ENCODE measurements at places on chromosomes 4 and X.

GRCh38 chr4:7092026-7092425 is 24.2 kb upstream of the GRPEL1 start:
- no peak overlapping the region for H3K27ac ChIP-seq
- no peak overlapping the region for H3K4me3 ChIP-seq
- H3K27me3 ChIP-seq: peaks cover 72% of the 10 kb centered on the region
- no peaks in the 10 kb centered on the region for H3K4me1 ChIP-seq
- H3K36me3 ChIP-seq: no peaks in the 10 kb centered on the region

DNA sequence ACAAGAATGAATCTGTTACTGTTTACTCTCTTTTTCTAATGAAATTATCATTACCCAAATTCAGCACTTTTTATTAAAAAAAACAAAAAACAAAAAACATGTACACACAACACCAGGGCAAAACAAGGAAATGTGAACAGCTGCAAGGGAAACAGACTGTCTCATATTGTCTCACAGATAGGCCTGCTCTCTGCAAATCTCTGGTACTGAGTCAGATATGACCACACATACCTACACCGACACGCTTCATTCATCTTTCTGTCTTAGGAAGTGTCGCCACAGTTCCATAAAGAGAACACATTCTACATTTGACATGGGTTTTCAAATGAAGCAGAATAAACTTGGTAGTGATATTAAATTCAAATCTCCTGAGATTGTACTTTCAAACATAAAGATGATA is 92.2 kb upstream of the GPR34 start:
- H3K4me1 ChIP-seq: no peaks in the 10 kb centered on the region
- H3K4me3 ChIP-seq: no peak overlapping the region
- H3K36me3 ChIP-seq: peaks cover 3% of the 10 kb centered on the region
- no peak for DNase-seq
- no peaks in the 10 kb centered on the region for H3K27me3 ChIP-seq
- H3K27ac ChIP-seq: peak overlapping the region; percentile 19

DNA sequence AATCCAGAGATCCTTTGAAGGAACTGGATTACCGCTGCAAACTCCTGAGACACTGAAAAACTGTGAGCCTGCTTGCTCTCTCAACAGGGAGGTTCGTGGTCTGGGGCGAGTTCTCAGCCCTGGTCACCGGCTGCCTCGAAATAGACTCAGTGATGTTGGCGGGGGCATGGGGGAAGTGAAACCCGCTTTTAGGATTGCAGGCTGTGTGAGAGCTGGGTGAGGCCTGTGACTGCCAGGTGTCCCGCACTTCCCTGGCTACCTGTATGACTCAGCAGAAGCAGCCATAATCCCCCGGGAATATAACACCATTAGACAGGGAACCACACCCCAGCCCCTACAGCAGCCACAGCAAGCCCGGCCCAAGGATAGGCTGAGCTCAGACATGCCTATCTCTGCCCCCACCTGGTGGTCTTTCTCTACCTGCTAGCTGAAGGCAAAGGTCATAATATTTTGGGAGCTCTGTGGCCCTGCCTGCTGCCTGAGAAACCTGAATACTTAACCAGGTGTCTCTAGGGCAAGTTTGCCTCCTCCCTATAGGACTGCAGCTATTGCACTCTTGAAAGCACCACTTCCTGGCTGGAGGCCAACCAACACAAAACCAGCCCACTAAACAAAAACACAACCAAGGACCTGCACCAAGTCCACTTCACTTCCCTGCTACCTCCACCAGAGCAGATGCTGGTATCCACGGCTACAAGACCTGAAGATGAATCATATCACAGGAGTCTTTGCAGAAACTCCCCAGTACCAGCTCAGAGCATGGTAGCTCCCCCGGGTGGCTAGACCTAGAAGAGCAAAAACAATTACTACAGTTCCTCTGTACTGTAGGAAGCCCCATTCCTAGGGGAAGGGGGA is 202.0 kb downstream of the RRAGB start:
- no peak for DNase-seq
- no peaks in the 10 kb centered on the region for H3K27me3 ChIP-seq
- H3K27ac ChIP-seq: no peak overlapping the region
- no peaks in the 10 kb centered on the region for H3K36me3 ChIP-seq
- H3K4me3 ChIP-seq: no peak overlapping the region
- H3K4me1 ChIP-seq: no peaks in the 10 kb centered on the region

GRCh38 chr4:172785613-172786012 is 383.0 kb upstream of the GALNT7 start:
- no peak overlapping the region for H3K27ac ChIP-seq
- H3K36me3 ChIP-seq: no peaks in the 10 kb centered on the region
- H3K27me3 ChIP-seq: no peaks in the 10 kb centered on the region
- DNase-seq: no peak
- no peak overlapping the region for H3K4me3 ChIP-seq
- H3K4me1 ChIP-seq: no peaks in the 10 kb centered on the region

GRCh38 chr4:139530833-139531427 is 25.1 kb downstream of the SETD7 start:
- H3K27ac ChIP-seq: peak overlapping the region; percentile 17
- peak; percentile 66 for DNase-seq
- peaks cover 18% of the 10 kb centered on the region for H3K4me1 ChIP-seq
- no peaks in the 10 kb centered on the region for H3K27me3 ChIP-seq
- H3K4me3 ChIP-seq: peak overlapping the region; percentile 19

DNA sequence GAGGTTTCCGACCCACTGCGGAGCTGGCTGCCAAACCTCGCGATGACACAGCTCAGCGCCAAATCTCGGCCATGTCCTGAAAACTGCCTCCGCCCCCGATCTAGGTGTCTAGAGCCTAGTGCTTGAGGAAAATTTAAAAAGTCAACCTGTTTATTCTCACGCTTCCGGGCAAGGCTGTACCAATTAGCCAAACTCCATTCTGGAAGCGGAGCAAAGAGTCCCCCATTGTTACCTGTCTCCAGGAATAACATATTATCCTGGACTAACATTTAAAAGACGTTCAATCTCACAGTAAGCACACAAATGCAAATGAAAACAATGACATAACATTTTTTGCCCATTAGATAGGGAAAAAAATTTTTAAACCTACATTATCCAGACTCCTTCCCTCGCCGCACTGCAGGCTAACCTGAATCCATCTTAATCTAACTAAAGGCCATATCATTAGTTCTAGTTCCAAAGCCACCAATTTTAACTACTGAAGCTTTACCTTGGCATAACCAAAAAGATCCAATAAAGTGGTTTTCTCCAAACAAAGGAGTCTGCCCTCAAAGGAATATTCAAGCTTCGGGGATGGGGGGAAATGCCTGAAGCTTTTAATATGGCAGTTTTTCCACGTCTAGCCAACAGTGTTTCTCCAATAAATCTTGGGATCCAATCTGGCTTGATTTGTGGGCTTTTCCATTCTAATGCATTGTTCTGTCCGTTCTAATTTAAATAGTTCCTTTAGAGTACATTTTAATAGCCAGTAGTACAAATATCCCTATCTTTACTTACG is 1.9 kb downstream of the HUWE1 start:
- H3K27ac ChIP-seq: peak overlapping the region; percentile 98
- no peaks in the 10 kb centered on the region for H3K27me3 ChIP-seq
- peaks cover 28% of the 10 kb centered on the region for H3K4me1 ChIP-seq
- no peak for DNase-seq
- H3K4me3 ChIP-seq: peak overlapping the region; percentile 83

GRCh38 chr4:5470318-5471198 is 237.8 kb downstream of the EVC2 start:
- H3K27me3 ChIP-seq: no peaks in the 10 kb centered on the region
- no peak overlapping the region for H3K27ac ChIP-seq
- H3K4me3 ChIP-seq: no peak overlapping the region
- H3K36me3 ChIP-seq: no peaks in the 10 kb centered on the region
- DNase-seq: no peak
- no peaks in the 10 kb centered on the region for H3K4me1 ChIP-seq

DNA sequence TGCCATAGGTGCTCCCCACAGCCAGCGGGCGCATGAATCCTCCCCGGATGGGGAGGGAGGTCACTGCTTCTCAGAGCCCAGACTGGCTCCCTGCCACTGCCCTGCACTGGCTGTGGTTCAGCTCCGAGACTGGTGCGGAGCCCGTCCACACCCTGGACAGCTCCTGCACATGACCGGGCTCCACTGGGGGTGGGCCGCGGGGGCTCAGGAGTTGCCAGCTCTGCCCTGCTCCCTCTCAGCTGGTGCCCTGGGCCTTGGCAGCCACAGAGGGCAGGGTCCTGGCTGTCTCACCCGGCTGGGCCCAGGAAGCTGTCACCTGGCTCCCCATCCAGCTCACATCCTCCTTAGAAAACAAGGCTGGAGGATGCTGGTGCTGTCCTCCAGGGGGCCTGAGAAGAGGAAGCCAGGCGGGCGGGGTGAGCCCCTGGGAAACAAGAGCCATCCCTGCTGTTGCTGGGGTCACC is 64.9 kb upstream of the ADRA2C start:
- peaks cover 4% of the 10 kb centered on the region for H3K4me1 ChIP-seq
- no peak for DNase-seq
- H3K27ac ChIP-seq: no peak overlapping the region
- peaks cover 85% of the 10 kb centered on the region for H3K27me3 ChIP-seq

DNA sequence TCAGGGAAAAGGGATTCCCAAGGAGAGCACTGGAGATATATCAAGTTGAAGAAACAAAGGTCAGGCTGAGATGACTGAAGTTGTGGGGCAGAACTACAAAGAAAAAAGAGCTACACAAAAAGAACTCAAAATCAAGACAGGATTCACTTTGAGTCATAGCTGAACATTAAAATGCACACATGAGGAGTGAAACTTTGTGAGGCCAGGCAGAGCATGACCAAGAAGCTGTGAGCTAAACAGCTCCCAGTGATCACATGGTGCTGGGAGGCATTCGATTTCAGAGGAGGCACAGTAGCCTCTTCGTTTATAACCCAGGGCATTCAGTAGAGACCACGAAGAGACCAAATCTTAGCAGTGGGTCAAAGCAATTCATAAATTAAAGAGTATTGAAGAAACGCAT is 145.3 kb downstream of the ATRX start:
- H3K27me3 ChIP-seq: no peaks in the 10 kb centered on the region
- H3K4me1 ChIP-seq: peaks cover 15% of the 10 kb centered on the region
- H3K36me3 ChIP-seq: peaks cover 53% of the 10 kb centered on the region
- no peak overlapping the region for H3K27ac ChIP-seq
- DNase-seq: no peak

GRCh38 chr4:8940792-8941491 is 69.3 kb upstream of the HMX1 start:
- DNase-seq: no peak
- no peaks in the 10 kb centered on the region for H3K4me1 ChIP-seq
- H3K36me3 ChIP-seq: no peaks in the 10 kb centered on the region
- no peak overlapping the region for H3K4me3 ChIP-seq
- H3K27me3 ChIP-seq: peaks cover 10% of the 10 kb centered on the region

DNA sequence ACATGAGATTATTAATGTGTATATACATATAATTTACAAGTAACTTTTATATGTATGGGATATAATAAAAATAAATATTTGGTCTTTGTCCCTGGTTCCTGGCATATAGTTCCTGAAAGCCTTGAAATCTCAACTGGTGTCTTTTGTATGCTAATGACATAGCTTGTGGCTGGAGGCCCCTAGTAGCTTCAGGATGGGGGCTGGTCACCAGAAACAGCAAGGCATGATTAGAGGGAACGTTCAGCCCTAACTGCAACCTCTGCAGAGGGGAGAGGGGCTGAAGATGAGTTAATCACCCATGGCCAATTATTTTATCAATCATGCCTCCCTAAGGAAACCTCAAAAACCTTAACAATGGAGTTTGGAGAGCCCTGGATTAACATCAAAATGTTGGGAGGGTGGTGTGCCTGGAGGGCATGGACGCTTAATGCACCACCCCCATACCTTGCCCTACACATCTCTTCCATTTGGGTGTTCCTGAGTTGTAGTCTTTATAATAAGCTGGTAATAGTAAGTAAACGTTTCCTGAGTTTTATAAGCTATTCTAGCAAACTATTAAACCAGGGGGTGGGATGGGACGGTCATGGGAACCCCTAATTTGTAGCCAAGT is 21.3 kb downstream of the PIN4 start:
- no peak overlapping the region for H3K4me3 ChIP-seq
- peaks cover 10% of the 10 kb centered on the region for H3K36me3 ChIP-seq
- DNase-seq: no peak
- no peak overlapping the region for H3K27ac ChIP-seq
- H3K4me1 ChIP-seq: no peaks in the 10 kb centered on the region
- H3K27me3 ChIP-seq: no peaks in the 10 kb centered on the region

- no peaks in the 10 kb centered on the region for H3K4me1 ChIP-seq
- H3K36me3 ChIP-seq: no peaks in the 10 kb centered on the region
- no peak for DNase-seq
- H3K4me3 ChIP-seq: no peak overlapping the region
- no peaks in the 10 kb centered on the region for H3K27me3 ChIP-seq
These were observed 311.4 kb downstream of the MAPK10 start for GRCh38 chr4:86048426-86048825.

DNA sequence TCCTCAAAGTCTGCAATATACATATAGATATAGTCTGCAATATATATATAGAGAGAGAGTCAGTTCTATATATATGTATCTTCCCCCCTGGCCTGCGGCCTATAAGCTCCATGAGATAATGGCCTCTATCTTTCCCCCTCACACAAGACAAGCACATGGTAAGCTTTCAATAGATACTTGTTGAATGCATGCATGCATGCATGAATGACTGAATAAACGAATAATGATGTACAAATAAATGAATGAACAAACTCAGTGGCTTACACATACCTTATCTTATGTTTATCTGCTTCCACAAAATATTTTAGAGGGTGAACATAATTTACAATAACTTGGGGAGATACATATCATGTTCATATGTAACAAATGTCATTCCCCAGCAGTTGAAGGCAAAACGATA is 6.3 kb upstream of the GPM6A start:
- DNase-seq: no peak
- no peaks in the 10 kb centered on the region for H3K36me3 ChIP-seq
- H3K4me1 ChIP-seq: no peaks in the 10 kb centered on the region
- H3K27me3 ChIP-seq: no peaks in the 10 kb centered on the region

DNA sequence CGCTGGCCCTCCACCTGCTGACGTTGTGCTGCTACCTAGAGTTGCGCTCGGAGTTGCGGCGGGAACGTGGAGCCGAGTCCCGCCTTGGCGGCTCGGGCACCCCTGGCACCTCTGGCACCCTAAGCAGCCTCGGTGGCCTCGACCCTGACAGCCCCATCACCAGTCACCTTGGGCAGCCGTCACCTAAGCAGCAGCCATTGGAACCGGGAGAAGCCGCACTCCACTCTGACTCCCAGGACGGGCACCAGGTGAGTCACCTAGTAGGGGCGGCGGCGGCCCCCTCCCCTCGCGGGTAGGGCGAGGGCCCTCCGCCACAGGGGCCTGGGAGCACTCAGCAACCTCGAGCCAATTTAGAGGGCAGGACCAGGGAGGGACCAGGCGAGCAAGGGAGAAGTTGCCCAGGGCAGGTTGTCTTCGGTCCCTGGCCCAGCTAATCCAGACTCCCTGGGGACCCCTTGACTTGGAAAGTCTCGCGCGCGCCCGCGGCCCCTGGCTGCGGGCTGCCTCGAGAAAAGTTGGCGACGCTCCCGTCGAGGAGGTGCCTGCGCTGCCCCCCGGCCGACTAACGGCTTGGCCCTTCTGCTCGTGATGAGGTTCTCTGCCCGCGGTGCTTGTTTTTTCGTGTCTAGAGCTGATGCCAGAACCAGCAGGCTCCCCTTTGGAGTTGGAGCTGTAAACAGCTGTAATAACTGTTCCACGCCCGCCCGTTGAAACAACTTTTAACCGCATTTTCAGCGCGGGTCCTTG is 717 bp downstream of the EDA start:
- no peaks in the 10 kb centered on the region for H3K36me3 ChIP-seq
- H3K27ac ChIP-seq: no peak overlapping the region
- no peaks in the 10 kb centered on the region for H3K27me3 ChIP-seq
- H3K4me1 ChIP-seq: peaks cover 6% of the 10 kb centered on the region
- H3K4me3 ChIP-seq: peak overlapping the region; percentile 79

Data from effector memory CD8-positive, alpha-beta T cell (primary cell).